ENCODE measurements at places on chromosomes 6 and 20. TPM values are rescaled to one million over a fixed set of nuclear protein-coding genes. Genes with fewer than 3 reads are reported as not detected.

DNA sequence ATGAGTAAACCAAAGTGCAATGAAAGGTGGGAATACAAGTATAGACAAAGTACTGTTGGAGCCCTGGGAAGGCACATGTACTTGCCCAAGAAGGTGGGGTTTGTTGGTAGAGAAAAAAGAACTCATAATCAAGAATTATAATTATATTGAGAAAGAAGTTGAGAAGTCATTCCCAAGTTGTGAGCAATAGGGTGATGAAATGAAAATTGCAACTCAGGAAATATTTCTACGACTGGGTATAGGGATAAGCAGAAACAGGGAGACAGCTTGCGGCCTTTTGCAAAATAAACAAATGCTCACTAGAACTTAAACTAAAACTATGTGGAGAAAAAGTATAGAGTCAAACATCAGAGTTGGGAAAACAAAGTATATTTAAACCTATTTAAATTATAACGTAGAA, 250.7 kb upstream of the FAM83B start:
- DNase-seq, result no peak

The QKI gene
- total RNA-seq, result 125 TPM

DNA sequence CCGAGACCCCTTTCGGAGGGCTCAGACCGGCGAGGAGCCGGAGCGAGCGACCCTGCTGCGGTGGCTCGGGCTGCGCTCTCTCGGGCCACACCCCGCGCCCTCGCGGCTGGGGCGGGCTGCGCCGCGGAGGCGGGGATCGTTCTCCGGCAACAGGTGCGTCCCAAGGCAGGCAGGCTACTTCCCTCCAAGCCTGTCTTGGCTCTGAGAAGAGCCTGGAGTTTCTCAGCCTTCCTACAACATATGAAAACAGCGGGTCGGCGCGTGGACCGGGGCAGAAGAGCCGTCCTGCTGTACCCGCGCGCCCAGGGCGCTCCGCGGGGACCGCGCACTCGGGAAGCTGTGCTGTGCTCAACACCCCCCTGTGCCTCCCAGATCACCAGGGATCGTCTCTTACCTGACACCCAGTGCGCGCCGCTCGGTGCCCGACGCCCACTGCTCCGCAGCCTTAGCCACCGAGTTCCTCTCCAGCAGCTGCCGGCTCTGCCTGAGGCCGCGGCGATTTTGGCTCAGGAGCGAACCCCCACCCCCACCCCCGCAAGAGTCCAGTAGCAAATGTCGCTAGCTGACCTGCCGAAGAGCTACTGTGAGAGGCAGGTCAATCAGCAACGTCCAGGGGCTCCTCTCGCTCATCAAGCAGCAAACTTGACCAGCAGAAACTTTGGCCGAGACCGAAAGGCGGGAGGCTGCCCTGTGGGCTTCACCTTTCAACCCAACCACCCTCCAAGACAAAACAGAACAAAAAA, 3.7 kb upstream of the OLIG3 start:
- DNase-seq, result no peak

The CDH26 gene
- not detected for total RNA-seq

The RFX6 gene
- total RNA-seq, result not detected

GRCh38 chr6:56806368-56806767, 148.5 kb upstream of the BEND6 start:
- DNase-seq, result no peak

GRCh38 chr6:25042036-25042521, 106.3 kb upstream of the RIPOR2 start:
- DNase-seq, result no peak

DNA sequence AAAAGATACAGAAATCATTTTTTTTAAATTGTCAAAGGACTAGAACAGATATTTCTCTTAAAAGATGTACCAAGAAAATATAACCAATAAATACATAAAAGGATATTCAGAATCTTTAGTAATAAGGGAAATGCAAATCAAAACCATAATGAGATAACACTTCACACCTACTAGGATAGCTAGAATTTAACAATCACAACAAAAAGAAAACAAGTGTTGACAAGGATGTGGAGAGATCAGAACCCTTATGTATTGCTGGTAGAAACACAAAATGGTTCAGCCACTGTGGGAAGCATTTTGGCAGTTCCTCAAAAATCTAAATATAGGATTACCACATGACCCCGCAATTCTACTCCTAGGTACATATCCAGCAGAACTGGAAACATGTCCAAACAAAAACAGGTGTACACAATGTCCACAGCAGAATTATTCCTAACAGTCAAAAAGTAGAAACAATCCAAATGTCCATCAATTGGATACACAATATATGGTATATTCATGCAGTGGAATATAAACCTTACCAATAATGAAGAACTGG, 211.0 kb downstream of the LRFN2 start:
- DNase-seq, result no peak

- DNase-seq, result no peak
Measured at GRCh38 chr6:36728289-36729160, 30.9 kb downstream of the RAB44 start.
